AML-193 (cell line): ENCODE measurements at places on chromosomes 6 and 20.

DNA sequence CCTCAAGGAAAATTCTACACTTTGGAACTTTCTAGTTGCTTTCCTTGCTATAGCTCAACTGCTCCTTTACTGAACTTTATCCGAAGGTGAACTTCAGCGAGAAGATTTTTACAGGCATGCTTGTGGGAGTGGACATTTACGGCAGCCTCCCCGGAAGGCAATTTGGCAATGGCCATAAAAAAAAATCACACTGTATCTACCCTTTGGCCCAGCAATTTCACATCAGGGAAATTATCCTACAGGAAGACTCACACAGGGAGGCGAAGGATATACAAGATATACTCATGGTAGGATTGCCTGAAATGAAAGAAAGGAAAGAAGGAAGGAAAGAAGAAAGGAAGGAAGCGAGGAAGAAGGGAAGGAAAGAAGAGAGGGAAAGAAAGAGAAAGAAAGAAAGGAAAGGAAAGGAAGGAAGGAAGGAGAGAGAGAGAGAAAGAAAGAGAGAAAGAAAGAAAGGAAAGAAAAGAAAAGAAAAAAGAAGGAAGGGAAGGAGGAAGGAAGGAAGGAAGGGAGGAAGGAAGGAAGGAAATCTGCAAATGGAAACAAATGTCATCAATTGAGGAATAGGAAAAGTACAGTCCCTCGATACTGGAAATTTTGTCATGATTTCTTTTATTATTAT lies 25.7 kb downstream of the OVOL2 start:
- DNase-seq = no peak

GRCh38 chr6:51854876-51855275 lies 232.5 kb downstream of the PKHD1 start:
- DNase-seq = no peak

DNA sequence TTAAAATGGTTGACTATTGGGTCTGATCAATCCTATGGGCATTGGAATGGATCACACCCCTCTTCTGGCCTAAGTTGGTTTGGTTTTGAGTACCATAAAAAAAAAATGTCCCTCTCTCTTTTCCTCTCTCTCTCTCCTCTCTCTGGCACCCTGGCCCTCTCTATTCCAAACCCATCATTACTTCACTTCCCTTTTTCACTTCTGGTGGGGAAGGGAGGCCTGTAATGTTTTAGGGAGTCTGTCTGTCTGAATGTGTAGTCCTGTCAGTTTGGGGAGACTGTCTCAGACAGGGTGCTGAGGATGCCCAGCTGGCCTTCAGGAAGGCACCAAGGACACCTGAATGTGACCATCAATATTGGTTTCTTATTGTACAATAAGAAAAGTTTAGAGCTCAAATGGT lies 165.8 kb downstream of the CD24 start:
- no peak for DNase-seq

DNA sequence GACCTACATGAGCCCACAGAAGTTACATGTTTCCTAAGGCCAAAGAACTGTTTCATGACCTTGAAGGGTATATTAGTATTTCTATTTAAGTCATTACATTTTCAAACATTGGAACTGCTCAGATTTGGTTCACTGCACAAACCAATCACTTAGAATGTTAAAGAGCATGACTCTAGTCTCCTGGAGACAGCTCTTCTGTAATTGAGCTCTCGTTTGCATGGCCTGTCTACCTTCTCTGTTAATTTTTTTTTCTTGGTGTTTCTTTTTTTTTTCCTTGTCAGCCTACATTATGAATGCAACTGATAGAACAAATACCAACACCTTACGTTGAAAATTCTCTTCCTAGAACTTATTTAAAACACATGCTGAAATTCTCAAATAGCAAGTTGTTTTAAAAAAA lies 860.2 kb upstream of the MAP3K7 start:
- DNase-seq = no peak
